Activated T-cell treated with anti-CD3 and anti-CD28 coated beads for 1 hour (primary cell): ENCODE measurements at places on chromosomes 5 and 9.

DNA sequence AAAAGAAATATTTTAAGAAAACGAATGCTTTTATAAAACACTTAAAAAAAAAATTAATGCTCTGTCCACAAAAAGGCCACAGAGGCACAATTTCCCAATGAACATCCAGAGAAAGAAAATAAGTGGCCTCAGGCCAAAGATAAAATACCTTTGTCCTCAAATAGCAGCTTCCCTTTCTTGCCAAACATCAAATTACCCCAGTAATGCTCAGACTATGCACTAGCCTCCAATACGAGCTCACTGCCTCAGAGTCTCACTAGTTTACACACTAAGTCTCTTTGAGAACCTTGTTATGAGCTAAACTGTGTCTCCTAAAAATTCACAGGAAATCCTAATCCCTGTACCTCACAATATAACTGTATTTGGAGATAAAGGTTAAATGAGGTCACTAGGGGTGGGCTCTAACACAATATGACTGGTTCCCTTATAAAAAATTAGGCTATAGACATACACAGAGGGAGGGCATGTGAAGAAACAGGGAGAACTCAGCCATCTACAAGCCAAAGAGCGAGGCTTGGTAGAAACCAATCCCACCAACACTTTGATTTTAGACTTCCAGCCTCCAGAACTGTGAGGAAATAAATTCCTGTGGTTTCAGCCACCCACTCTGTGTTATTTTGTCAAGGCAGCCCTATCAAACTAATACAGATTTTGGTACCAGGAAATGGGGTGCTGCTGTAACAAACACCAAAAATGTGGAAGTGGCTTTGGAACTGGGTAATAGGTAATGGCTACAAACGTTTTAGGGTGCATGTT lies 4.4 kb downstream of the MPDZ start:
- DNase-seq = no peak

DNA sequence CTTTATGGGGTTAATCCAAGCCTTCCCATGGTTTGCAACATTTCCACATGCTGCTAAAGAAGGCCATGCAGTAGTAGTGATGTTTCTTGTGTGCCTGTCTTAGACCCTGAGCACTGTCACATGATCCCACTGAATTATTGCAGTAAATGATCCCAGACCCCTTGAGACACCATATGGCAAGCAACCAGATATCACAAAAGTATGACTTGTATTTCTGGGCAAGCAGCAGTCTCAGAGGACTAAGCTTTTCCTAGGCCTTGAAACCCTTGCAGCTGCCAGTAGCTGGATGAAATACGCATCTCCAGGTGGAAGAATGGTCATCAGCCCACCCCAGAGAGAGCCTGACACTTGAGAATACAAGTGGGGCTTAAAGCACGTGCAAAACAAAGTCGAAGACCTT lies 41.8 kb downstream of the CDO1 start:
- no peak for DNase-seq

DNA sequence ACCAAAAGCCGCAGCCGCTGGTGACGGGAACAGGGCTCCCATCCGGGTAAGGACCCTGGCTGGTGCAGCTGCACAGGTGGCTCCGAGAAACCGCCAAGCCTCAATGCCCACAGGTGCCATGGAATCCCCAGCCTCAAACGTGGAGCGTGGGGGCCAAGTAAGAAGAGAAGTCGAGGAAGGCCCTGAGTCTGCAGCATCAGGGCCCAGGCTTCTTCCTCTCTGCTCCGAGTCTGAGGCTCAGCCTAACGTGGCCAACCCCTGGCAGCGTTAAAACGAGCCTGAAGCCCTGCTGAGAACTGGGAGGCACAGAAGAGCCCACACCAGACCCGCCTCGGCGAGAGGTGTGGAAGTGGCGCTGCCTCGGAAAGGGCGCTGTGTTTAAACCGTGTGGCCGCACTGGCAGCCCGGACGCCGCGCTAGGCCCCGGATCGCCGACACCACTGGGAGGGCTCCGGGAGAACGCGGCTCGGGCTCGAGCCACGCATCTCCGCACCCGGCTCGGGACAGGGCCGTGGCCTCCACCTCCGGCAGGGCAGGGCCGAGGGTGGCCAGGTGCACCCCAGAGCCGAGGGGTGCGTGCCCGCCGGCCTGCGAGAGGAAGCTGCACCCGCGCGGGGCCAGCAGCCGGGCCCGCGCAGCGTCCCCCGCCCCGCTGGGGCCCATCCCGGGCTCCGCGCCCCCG lies 730 bp downstream of the ZMYND19 start:
- DNase-seq = no peak

- DNase-seq = no peak
Observed at GRCh38 chr9:94772639-94773303, 46.3 kb downstream of the AOPEP start.

- DNase-seq = no peak
Observed at GRCh38 chr9:14085810-14086209, 228.1 kb downstream of the NFIB start.

DNA sequence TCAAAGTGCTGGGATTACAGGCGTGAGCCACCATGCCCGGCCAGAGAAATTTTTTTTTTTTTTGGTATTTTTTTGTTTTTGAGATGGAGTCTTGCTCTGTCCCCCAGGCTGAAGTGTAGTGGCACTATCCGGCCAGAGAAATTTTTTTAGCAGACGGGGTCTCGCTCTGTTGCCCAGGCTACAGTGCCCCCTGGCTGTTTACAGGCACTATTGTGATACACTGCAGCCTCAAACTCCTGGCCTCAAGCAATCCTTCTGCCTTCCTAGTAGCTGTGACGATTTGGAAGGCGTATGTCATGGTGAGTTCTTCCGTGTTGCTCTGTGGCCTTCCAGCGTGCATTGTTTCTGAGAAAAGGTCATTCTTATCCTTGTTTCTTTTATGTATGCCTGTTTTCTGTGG lies 47.5 kb downstream of the CNOT6 start:
- no peak for DNase-seq

DNA sequence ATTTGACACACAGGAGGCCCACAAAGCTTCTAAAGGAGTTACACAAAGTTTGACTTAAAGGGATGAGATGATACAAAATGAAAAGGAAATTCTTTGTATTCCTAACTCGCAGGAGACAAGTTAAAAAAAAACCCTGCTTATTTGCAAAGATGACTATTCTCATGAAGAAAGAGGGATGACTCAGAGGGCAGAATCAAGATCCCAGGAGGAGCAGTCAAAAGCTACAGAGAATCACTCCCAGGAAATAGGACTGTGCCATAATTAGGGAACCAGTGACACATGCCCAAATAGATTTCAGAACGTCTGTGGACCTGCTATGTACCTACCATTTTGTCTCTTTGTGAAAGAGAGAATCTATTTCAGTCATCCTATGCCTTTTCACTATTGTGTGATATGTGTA lies 103.5 kb upstream of the ARRDC3 start:
- no peak for DNase-seq

DNA sequence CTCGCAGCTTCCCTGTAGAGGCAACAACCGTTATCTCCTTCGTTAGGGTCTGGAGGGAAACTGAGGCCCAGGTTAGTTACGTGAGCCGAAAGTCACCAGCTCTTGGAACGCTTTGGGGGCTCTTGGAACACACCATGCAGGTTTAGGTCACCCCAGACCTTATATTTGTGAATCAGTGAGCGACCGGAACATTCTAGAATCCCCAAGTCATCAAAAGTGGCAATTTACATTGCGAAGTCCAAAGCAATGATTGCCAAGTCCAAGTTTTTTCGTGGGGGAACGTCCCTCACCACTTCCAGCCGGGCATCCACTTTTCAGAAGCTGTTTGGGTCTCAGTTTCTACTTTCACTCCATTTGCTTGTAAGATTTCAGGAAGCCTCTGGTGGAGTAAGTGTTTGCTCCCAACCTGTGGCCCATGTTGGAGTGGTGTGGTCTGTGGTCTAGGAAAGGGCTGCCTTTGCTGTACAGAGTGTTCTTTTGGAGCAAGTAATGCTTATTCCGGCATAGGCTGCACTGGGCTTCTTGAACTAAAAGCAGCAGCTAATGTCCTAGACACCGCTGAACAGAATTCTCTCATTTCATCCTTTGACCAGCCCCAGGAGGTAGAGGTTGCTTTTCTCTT lies 32.8 kb upstream of the SPRY4 start:
- DNase-seq = no peak
